ENCODE measurements at places on chromosomes 3 and 15.

DNA sequence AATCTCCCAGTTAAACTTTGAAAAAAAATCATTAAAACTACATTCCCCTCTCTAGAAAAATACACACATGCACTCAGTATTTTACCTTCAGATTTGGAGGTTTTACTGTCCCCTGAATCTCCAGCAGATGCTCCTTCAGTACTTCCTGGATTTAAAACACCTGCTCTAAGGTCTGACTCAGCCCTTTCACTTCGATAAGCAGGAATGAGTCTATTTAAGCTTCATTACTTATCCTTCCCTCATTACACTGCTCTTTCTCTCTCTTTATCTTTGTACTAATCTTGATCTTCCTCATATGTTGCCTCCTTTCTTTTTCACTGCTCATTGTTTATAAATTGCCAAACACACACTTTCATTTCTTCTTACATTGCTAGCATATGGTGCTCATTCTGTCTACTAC lies 443.9 kb downstream of the DIPK2A start:
- no peak for DNase-seq

GRCh38 chr15:42846647-42847046 lies 73.9 kb downstream of the TTBK2 start:
- no peak for DNase-seq

DNA sequence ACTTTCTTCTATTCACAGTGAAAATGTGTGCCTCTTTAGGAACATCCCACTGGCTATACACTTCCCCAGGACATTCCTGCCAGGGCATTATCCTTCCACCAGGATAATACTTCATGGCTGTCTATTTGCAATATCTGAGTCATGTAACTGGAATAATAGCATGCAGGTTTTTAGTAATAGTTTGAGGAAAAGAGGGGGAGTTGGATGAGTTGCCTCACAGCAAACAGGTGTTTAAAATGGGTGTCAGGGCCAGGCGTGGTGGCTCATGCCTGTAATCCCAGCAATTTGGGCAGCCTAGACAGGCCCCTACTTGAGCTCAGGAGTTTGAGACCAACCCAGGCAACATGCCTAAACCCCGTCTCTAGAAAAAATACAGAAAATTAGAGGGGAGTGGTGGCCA lies 585.9 kb downstream of the DIPK2A start:
- DNase-seq, result no peak

DNA sequence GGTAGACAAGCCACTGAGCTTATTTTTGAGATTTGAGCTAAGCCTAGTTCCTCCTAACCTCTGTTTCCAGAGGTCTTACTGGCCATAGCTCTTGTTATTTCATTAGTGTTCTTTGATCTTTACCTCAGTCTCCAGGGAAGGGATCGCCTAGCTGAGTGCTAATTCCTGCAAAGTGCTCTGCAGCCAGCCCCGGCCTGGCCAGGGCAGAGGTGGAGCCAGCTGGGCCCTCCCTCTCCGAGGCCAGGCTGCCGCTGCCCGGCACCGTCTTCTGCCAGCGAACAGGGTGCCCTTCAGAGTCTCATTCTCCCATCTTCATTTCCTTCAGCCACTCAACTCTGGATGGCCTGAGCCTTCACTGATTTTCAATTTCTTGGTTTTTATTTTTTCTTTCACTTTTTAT lies 19.7 kb downstream of the FAN1 start:
- DNase-seq, result no peak

- no peak for DNase-seq
Measured at GRCh38 chr3:126962756-126963155, 20.2 kb upstream of the PLXNA1 start.

DNA sequence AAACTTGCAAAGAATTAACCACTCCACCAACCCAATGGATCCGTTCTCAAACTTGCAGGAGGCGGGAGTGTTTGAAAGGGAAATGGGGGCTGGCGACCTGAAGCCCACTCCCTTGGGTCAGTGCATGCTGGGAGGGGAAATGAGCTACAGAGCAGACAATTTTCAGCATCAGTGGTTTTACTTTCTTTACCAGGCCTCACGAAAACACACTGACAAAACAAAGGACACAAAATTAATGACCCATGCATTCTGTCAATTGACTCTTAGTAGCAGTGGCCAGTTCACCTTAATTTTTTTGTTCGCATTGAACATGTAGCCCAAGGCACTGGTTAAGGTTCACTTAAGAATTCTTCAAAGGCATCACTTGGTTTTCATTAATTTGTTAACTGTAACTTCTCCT lies 413.5 kb downstream of the MECOM start:
- no peak for DNase-seq

- DNase-seq, result peak; percentile 53
Measured at GRCh38 chr3:16842272-16843270, 42.2 kb upstream of the PLCL2 start.

- DNase-seq, result no peak
Measured at GRCh38 chr3:124916837-124917409, 17.6 kb downstream of the MUC13 start.

DNA sequence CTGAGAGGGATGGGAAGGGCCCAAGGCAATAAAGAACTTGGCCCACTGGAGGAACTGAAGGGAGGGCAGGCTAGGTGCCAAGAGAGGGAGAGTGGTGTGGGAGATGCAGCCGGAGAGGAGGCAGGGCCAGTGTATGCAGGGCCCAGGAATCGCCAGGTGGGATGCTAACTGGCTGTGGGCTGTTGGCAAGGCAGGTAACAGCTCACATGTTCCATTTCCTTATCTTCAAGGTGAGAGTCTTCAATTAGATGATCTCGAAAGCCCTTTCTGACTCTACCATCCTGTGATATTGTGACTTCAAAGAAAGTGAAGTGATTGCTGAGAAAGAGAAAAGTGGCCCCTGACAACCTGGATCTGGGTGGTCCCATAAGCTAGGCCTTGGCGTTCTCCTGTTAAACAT lies 49.0 kb downstream of the CASR start:
- no peak for DNase-seq

DNA sequence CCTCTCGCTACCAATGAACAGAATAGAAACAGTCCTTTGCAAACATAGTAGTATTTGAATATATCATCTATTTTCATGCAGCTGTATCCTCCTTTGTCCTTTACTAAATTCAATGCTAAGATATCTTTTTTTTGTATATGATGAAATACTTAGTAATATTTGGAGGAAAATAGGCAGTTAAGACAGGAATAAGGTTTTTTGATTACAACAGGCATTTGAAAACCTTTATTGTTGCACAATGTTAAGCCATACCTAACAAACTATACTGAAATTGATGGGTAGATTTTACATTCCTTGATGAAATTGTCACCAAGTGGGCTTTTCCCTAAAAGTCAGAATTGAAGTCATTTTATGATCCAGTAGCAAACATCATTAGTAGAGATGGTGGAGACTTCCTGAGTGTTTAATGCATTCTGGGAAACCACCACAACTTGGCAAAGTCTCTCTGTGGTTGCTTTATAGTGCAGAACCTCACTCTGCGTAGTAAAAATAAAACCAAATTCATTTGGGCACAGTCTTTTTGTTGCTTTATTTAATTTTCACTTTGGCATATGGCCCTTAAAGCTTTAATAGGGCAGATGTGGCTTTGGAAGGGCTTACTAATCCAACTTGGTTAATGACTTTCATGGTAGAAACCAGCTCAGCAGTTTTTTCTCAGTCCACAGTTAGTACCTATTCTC lies 216.0 kb downstream of the DIPK2A start:
- DNase-seq, result no peak

GRCh38 chr3:184561913-184562877 lies 610 bp downstream of the EPHB3 start:
- no peak for DNase-seq

DNA sequence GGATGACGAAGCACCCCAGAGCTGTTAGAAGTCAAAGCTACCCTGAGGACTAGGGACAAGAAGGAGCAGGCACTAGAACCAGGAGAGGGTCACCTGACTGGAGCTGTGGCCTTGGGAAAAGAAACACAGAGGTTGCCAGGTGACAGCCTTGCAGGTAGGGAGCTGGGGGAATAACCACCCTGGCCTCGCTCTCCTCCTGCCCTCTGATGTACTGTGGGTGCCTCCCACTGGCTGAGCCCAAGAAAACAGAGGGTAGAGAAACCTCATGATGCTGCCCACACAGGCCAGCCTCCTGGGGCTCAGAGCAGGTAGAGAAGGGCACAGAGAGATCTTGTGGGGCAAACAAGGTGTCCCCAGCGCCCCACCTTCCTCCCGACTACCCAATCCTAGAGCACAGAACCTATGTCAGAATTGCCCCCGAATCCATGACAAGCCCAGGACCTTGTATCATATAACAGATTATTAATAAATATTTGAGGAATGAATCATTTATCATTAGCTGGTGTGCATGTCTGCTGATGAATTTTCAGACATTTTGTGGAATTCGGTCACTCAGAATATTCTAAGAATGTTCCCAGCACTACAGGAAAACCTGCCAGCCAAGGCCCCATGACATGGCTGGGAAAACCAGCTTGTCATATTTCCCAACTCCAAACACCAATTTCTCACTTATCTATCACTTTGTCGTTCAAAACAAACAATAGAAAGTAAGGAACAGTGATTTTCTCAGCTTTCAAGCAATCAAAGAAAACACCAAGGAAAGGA lies 59.8 kb upstream of the MEX3B start:
- no peak for DNase-seq

- DNase-seq, result no peak
Measured at GRCh38 chr3:197001972-197002700, 27.5 kb downstream of the MELTF start.

DNA sequence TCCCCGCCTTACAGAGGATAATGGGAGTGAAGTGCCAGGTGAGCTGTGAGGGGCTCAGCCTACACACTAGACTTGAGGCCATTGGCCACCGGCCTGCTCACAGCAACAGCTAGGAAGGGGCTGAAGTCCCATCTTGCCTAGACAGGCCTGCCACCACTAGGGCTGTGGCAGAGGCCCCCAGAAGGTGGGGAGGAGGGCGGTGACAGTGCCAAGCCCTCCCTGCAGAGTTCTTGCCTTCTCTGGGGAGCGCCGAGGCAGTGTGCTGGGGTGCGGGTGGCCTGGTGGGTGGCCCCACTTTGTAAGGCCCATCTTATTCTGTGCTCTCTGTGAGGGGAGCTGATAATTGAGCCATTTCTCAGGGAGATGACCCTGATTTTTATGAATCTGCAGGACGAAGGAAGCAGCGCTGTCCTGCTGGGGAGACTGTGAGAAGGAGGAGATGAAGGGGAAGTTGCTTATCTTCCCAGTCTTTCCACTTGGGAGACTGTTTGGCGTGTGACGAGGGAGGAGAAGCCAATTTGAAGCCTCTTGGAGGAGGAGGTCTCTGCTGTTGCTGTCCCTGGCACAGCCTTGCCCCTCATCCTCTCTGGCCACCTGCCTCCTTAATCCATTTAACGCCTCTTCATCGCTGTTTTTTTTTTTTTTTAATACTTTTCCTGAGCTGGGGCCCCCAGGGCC lies 104.3 kb downstream of the LINGO1 start:
- no peak for DNase-seq

DNA sequence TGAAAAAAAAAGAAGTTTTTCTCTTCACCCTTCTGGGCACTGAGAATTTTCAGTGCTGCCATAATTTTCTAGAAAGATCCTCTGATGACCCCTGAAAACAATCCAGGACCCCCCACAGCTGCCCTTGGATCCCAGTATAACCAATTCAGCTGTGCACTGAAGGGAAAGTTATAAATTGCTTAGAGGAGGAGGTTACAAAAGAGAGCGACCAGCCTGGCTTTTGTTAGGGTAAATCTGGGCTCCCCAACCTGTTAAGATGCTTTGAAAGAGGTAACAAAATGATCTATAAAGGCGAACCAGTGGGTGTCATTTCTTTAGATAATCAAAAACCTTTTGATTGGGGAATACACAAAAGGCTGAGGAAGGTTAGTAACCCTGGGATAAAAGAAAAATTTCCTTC lies 407.9 kb upstream of the ATP11B start:
- DNase-seq, result no peak

GRCh38 chr3:57393977-57394376 lies 101.5 kb upstream of the ASB14 start:
- no peak for DNase-seq

GRCh38 chr15:56816781-56817180 lies 83.5 kb upstream of the ZNF280D start:
- no peak for DNase-seq

DNA sequence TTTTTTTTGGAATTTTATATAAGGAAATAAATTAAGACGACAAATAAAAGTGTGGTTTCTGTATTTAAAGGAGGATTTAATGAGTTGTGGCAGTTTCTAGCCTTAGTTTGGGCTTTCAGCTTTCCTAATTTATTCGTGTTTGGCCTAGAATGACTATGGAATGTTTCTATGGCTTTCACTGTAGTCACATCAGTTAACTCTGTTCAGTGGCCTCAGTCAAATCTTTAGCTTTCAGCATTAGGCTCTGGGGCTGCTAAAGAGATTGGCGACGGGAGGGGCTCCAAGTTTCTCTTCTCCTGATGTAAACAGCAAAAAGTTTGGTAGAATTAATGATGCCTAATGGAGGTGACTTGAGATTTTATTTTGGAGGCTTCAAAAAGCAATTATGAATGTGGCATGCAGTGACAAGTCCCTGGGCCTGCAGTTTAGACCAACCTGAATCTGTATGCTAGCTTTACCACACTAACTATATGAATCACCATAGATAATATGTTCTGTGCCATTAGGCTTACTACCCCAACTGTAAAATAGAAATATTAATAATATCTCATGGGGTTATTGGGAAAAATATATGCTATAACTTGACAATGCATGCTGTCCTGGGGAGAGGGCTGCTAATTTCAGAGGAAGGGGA lies 47.1 kb upstream of the ADGRG7 start:
- DNase-seq, result no peak

DNA sequence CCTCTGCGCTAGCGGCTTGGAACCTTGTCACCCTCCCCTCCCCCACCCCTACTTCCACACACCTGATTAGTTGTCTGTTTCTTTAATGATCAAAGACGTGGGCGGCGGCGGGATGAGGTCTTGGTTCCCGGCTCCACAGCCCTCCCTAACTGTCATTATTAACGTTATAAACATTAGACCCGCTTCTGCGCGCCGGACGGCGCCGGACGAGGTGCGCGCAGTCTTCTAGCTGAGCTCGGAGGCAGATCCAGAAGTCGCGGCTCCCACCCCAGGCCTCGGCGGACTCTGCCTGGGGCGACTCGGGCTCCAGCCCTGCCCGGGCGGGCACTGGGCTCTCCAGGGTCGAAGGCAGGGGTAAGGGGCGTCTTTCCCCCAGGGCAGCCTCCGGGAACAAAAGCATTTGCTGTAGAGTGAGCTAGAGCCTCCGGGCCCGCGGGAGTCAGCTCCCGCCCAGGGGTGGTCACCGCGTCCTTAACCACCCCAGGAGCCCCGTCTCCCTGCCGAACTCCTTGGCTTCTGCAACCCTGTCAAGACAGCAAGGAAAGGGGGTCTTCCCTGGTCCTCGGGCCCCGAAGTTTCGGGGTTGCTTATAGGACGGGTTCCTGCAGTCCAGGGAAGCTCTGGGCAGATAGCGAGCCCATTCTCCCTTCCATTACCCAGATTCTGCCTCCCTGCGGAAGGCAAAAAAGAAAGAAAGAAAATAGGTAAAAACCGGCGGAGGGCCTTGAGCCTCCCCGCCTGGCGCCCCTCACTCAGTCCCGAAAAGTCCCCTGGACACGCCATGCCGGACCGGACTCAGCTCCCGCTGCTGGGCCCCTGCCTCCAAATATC lies 2.2 kb upstream of the ISLR2 start:
- no peak for DNase-seq

DNA sequence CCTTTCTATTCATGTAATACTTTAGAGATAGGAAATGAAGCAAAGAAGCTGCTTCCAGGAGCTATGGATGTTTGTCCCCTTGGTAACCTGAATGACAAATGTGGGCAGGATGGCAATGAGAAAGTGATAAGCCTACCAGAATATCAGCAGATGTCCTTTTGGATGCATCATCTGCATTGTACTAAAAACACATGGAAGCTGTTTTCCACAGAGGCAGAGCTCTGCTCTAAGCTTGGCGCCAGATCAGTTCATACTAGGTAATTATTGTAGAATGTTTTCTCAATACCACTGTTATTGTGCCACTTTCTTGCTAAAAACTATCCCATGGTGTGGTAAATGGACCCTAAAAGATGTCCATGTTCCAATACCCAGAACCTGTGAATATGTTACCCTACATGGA lies 100.2 kb downstream of the DTWD1 start:
- no peak for DNase-seq
